ENCODE measurements at places on chromosomes 13 and 19. TPM values are rescaled to one million over a fixed set of nuclear protein-coding genes. Genes with fewer than 3 reads are reported as not detected.

The PRR19 gene
- total RNA-seq, result 0.50 TPM

The ZNF415 gene
- total RNA-seq, result 0.29 TPM

The SULT2A1 gene
- not detected for total RNA-seq

The DLEU7 gene
- total RNA-seq, result not detected

The NLRP5 gene
- not detected for total RNA-seq

The PGLYRP1 gene
- total RNA-seq, result not detected

The TRAPPC6A gene
- 5.2 TPM for total RNA-seq

The CYP4F3 gene
- total RNA-seq, result under 0.01 TPM

The SHISA2 gene
- total RNA-seq, result 5.5 TPM

The SAFB gene
- 71.7 TPM for total RNA-seq

The LRRC63 gene
- total RNA-seq, result not detected

The ERICH4 gene
- total RNA-seq, result not detected

The DCT gene
- not detected for total RNA-seq

The MAMSTR gene
- 0.43 TPM for total RNA-seq

The ZNF738 gene
- total RNA-seq, result 12.1 TPM

The KIR3DL1 gene
- not detected for total RNA-seq

The AP1M2 gene
- total RNA-seq, result not detected

The MUC16 gene
- total RNA-seq, result not detected

The KLK2 gene
- total RNA-seq, result not detected

The LILRA1 gene
- total RNA-seq, result not detected

The ZNF667 gene
- total RNA-seq, result 3.4 TPM

The NLRP11 gene
- total RNA-seq, result not detected

The ZNF708 gene
- 15.4 TPM for total RNA-seq

The CGB5 gene
- total RNA-seq, result 0.22 TPM

The USPL1 gene
- 36.2 TPM for total RNA-seq

The GGN gene
- 0.80 TPM for total RNA-seq

The SBK3 gene
- total RNA-seq, result 0.65 TPM

The ZNF440 gene
- 12.4 TPM for total RNA-seq

The ZNF675 gene
- total RNA-seq, result 11.2 TPM

The CYP2B6 gene
- total RNA-seq, result not detected

The WDR87 gene
- not detected for total RNA-seq

The CEACAM16 gene
- total RNA-seq, result not detected

The ELL gene
- total RNA-seq, result 16.2 TPM

The HMG20B gene
- total RNA-seq, result 82.0 TPM

The OR10H1 gene
- not detected for total RNA-seq

The VAV1 gene
- not detected for total RNA-seq

The SPACA4 gene
- total RNA-seq, result not detected

The NLRP9 gene
- total RNA-seq, result not detected

The LILRA6 gene
- total RNA-seq, result not detected

The ADGRE2 gene
- not detected for total RNA-seq

The FUT1 gene
- total RNA-seq, result 5.5 TPM
